Stimulated activated CD4-positive, alpha-beta T cell treated with anti-CD3 and anti-CD28 coated beads, Interleukin-1b, Interleukin-23, amount 100 ng/mL, for 1 hour (primary cell): ENCODE measurements at places on chromosomes 11 and 22.

DNA sequence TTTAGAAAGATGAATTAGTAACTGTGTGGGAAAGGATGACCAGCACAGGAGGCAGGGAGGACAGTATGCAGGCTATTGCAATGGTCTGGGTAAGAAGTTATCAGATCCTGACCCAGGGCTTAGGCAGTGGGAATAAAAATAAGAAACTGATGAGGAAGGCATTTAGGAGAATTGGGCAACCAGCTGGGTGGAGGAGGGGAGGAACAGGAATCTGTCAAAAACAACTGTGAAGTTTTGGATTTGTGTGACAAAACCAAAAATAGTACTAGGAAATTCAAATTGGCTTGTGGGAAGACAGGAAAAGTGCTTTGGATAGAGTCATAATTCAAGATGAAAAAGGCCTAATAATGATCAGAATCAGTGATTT, 27.9 kb downstream of the MMP13 start:
- DNase-seq: no peak

DNA sequence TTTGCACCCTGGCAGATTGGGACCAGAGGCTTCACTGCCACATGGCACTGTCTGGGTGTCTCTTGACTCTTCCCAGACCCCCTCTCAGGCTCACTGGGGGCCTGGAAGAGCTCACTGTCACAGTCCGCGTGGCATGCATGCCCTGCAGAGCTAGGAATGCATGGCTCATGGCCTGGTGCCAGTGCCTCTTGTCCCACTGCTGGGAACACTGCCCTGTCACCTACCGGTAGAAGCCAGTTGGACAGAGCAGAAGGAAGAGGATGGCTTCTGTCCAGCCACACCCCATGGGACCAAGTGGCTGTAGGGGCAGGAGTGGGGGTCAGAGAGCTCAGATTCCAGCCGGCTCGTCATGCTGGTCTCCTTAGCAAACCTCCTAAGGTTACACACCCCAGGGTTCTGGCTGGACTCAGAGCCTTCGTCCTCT, 29.7 kb downstream of the MB start:
- no peak for DNase-seq

DNA sequence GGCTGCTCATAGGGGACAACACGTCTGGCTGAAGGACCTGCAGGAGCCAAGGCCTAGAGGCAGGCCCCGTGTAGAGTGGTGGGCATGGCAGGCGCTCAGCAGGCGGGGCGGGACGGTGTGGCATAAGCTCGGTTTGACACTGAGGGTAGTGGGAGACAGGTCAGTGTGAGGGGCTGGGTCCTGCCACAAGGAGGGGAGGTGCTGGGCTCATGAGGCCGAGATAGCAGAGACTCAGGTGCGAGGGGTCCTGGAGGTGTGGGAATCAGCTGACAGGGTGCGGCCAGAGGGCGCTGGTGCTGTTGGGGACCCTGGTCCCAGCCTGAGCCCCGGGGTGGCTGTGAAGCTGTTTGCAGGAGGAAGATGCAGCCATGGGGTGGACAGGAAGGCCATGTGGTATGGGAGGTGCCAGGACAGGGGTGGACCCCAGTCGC, 6.7 kb downstream of the SLC22A12 start:
- DNase-seq: no peak

DNA sequence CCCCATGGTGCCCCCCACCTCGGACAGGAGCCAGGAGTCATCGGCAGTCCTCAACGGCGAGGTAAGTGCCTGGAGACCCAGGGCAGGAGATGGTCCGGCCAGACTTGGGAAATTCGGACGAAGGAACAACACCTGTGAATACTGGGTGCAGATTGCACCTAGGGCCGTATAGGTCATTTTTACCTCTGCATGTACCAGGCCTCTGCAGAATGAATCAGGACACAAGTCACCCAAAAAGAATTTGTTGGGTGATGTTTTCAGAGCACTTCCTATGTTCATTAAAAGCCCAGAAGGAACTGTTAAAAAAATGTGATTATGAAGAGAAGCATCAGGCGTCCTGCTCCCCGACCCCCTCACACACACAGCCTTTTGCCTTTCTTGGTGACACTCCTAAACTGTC, 93.9 kb downstream of the C11orf91 start:
- DNase-seq: no peak

DNA sequence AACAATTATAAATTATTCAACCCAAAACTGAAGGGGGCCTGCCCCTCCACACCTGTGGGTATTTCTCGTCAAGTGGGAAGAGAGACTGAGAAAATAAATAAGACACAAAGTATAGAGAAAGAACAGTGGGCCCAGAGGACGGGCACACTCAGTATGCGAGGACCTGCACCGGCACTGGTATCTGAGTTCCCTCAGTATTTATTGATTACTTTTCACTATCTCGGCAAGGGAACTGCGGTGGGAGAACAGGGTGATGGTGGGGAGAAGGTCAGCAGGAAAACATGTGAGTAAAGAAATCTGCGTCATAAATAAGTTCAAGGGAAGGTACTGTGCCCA, 3.2 kb downstream of the C11orf54 start:
- DNase-seq: no peak
